AG04449 (cell line): ENCODE measurements at places on chromosomes 6 and 20.

DNA sequence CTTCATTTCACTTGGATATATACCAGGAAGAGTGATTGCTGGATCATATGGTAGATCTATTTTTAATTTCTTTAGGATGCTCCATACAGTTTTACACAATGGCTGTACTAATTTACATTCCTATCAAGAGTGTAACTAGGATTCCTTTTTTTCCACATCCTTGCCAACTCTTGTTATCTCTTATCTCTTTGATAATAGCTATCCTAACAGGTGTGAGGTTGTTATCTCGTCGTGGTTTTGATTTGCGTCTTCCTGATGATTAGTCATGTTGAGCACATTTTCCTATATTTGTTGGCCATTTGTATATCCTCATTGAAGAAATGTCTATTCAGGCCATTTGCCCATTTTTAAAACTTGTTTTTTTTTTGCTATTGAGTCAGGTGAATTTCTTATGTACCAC is 552.4 kb downstream of the RFPL4B start:
- DNase-seq, result no peak

DNA sequence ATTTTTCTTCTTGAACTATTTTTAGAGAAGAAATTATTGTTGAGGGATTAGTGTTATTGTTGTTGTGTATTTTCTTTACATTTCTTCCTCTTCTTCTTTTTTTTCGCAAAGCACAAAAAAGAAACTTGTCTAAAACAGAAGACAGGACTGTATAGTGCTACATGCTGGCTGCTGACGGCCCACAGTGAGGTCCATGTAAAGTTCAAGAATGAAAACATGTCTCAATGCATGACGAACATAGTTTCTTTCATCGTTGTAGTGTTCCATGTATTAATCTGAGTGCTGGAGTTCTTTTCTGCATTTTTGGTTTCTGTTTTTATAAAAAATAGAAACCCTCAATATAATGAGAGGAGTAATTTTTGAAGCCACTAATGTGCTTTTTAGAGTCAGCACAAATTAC is 462.9 kb upstream of the MARCKS start:
- DNase-seq, result no peak

- DNase-seq, result no peak
Observed at GRCh38 chr6:154848580-154848979, 115.4 kb downstream of the SCAF8 start.

GRCh38 chr6:54491431-54491830 is 183.2 kb downstream of the TINAG start:
- no peak for DNase-seq

DNA sequence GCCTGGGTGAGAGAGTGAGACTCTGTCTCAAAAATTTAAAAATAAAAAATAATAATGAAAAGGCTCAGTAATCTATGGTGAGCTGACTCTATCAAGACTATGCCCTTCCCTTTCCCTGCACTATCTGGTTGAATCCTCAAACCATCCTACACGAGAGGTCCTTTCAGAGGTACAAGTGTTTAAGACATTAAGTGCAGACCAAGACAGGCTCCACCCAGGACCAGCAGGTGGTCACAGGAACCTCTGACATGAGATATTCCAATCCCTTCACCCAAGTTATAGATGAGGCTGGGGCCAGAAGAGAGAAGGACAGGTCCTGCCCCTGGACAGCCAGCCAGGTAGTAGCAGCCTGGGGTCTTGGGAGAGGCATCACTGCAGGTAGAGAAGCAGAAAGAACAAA is 182.6 kb downstream of the NFATC2 start:
- DNase-seq, result no peak
